Psoas muscle (tissue), 8 donors: ENCODE measurements at places on chromosomes 12 and 14. TPM values are rescaled to one million over a fixed set of nuclear protein-coding genes. Genes with fewer than 3 reads are reported as not detected.

DNA sequence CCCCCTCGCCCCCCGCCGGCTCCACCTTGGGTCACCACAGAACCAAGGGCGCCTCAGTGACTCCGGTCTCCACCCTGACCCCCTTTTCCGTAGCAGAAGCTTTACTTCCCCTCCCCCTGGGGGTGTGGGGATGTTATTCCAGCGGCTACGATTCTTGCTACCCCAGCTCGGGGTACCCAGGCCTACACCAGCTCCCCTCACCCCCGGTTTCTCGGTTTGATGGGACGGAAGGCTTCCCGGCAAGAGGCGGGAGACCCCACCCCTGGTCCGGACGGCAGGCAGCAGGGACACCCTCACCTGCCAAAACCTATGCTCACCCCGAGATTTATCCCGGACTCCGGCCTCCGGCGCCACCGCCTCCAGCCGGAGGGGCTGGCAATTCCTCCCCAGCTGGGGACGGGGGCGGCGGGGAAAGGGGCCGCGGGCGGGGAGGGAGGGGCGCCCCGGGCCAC is 619 bp downstream of the RAB15 start:
- no peak for DNase-seq

DNA sequence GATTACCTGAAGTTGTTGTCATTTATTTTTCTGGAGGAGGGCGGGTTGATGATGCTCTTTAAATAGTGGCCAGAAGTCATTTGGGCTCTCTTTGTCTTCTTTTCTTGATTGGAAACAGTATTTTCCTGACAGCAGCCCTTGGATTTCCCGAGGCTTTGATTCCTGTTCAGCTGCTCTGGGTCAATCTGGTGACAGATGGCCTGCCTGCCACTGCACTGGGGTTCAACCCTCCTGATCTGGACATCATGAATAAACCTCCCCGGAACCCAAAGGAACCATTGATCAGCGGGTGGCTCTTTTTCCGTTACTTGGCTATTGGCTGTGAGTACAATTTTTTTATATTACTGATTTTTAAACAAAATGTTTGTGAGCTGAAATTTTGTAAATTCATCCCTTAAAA is 60.4 kb downstream of the ANAPC7 start:
- no peak for DNase-seq

DNA sequence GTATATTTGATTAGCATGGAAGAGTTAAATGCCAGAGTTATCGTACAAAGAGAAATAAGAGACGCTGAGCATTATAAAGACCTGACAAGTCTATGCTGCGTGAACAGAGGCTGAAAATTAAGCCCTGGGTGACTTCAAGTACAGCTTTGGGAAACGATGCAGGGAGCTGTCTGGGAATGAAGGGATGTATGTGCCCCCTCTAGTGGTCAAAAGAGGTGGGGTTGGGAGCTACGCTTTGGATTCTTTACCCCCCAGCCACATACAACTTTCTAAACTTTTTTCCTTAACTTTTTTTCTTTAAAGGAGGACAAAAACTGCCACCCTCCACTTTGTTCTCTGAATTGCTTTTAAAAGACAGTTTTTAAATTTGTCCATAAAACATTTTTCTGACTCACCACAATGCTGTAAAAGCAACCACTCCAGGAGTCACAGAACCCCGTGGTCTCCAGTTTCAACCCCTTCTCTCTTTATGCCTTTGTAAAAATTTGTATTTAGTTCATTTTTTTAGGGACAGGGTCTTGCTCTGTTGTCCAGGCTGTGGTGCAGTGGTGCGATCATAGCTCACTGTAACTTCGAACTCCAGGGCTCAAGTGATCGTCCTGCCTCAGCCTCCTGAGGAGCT is 59.4 kb downstream of the ZNF664 start:
- no peak for DNase-seq

SLC17A8 gene
- total RNA-seq: not detected

DNA sequence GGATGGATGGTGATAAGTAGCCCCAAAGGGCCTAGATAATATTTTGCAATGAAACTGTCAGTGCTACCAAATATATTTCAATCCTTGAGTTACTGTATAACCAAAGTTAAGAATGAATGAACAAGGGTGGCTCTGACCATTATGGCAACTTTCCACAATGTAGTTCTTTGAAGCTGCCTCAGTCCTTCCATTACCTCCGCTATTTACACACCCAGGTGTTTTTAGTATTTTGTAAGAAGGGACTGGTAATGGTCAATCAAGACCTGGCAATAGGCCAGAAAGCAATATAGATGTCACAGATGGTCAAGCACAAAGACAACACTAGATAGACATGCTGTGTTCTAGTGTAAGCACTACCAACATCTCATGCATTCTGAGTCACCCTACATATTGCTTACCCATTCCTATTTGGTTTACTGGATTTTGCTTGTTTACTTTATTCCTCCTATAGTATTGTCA is 16.3 kb downstream of the DUSP16 start:
- DNase-seq: no peak

DNA sequence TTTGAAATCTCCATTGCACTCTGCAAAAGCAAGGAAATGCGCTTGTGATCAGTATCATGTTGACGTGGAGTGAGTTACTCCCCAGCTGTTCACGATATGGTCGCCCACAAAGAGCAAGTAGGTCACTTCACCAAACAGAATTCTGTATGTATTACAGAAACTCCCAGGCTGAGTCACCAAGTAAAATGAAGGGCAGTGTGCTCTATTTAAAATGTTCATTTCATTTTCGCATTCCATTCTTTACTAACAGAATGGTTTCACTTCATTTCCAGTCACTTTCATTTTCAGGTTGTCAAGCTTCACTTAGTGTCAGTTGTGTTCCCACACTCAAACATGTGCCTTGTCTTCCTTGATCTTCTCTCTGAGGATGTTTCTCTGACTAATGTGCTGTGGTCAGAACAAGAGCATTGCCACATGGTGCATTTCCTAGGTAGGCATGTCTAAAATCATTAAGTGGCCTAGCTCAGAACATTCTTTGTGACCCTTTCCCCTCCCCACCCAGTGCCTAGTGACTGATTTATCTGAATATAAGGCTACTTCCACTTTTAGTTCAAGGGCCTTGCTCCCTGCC is 391.2 kb downstream of the RAD51B start:
- DNase-seq: no peak

GRCh38 chr14:103480595-103480994 is 42.0 kb downstream of the CKB start:
- DNase-seq: no peak

DNA sequence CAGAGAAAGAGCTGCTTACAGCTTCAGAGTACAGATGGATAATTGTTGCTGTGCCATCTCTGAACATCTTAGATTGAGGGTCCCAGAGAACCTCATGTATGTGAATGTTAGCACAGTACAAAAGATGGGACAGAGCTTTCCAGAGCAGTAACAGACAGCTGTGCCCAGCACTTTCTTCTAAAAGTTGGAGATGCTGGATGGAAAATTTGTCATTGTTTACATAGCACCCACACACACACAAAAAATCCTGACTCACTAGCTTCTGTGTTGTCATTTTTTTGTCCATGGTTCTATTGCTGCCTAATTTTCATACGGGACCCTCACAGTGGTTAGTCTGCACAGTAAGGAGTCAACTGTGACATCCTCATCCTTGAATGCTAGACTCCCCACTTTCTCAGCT is 374.7 kb downstream of the DIO2 start:
- DNase-seq: no peak

- no peak for DNase-seq
Observed at GRCh38 chr12:117640511-117640910, 279.1 kb upstream of the NOS1 start.

DNA sequence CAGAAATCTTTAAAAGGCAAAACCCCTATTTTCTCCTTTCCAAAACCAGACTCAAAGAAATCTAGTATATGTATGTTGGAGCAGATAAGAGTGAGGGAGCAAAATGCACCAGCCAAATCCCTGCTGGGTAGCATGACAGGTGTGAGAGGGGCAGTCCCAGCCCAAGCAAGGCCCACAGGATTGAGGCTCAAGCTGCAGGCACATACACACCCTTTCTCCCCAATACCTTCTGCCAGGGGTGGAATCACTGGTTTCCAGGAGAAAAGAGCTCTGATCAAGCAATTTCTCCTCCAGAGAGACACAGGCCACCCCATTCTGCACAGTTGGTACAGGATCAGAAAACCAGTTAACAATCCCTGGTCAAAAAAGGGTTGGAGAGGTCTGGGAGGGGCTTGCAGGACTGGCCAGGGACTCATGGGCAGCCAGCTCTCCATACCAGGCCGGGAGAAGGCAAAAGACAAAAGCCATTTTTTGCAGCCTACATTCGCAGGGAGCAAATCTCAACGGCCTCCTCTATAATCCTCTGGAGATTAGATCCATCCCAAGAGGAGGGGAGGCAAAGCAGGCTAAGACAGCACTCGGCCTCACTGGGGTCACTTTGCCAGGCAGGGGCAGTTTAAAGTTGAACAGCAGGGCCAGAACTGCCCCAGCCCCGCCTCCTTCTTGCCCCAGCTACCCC is 2.1 kb downstream of the KMT2D start:
- no peak for DNase-seq

GRCh38 chr14:54169254-54169924 is 212.8 kb upstream of the BMP4 start:
- DNase-seq: no peak

GRCh38 chr14:91830777-91831176 is 36.6 kb downstream of the TC2N start:
- no peak for DNase-seq

- no peak for DNase-seq
Observed at GRCh38 chr12:2300886-2301285, 248.1 kb downstream of the CACNA1C start.

DNA sequence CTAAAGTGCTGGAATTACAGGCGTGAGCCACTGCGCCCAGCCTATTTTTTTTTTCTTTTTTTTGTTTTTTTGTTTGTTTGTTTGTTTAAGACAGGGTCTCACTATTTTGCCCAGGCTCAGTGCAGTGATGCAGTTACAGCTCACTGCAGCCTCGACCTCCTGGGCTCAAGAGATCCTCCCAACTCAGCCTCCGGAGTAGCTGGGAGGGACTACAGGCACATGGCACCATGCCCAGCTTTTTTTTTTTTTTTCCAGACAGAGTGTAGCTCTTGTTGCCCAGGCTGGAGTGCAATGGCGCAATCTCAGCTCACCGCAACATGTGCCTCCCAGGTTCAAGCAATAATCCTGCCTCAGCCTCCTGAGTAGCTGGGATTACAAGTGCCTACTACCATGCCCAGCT is 5.8 kb upstream of the ITFG2 start:
- DNase-seq: no peak
